CD4-positive, alpha-beta T cell treated with Interleukin-2 at 100 ng/mL for 4 hours (primary cell): ENCODE measurements at places on chromosomes 13 and 19.

DNA sequence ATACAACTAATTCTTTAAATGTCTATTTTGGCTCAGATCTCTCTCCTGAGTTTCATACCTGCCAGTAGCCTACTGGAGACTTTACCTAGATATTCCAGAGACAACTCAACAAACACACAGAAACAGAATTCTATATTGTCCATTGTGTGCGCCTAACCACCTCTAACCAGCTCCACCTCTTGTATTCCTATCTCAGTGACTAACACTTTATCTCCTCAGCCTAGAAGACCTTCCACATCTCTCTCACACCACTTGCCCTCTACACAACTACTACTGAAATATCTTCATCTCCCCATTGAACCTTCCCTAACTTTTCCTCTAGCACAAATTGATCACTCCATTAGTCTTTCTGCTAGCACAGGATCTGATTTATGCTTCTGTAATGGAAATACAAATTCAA lies 6.7 kb downstream of the VWA8 start:
- no peak for DNase-seq

GRCh38 chr19:3708207-3708931 lies at the start of gene TJP3:
Gene TJP3, plus strand, starts transcription at chr19:3708384. Its CDS starts 20,049 bp downstream, at chr19:3728433.
- no peak for DNase-seq

GRCh38 chr13:47317356-47317755 lies 420.5 kb upstream of the HTR2A start:
- DNase-seq = no peak

- no peak for DNase-seq
Measured at GRCh38 chr13:44307255-44307654, 66.4 kb upstream of the SERP2 start.

- no peak for DNase-seq
Measured at GRCh38 chr13:28851422-28851821, 31.3 kb downstream of the MTUS2 start.

DNA sequence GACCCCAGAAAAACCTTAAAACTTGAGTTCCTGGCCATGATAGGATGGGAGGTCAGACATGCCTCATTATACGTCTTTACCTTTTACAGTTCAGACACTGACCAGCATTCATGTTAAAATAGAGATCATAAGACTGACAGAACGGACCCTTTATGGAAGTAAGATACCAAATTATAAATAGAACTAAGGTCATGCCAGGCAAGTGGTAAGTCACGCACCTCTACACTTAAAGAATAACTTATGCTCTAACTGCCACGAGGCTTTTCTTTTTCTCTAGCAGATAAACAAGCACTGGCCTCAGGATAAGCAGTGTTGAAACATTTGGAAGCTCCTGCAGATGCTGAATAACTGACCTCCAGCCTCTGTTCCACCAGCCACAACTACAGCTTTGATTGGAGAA lies 28.4 kb downstream of the GPR42 start:
- no peak for DNase-seq

DNA sequence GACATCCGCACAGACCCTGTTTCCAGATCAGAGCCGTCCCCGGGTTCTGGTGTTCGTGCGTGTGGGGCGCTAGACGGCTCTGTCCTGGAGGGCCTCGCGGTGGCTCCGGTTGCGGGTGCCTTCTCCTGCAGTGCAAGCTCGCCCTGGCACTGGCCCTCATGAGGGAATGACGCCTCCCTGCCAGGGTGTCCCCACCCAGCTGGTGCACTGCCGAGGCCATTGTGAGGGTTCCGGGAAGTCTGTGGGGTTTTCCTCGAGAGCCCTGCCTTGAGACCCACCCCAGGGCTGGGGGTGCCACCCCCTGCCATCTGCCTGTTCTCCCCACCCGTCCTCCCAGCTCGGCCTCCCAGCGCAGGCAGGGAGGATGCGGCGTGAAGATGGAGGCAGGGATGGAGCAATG lies 19.2 kb upstream of the GNA15 start:
- no peak for DNase-seq

DNA sequence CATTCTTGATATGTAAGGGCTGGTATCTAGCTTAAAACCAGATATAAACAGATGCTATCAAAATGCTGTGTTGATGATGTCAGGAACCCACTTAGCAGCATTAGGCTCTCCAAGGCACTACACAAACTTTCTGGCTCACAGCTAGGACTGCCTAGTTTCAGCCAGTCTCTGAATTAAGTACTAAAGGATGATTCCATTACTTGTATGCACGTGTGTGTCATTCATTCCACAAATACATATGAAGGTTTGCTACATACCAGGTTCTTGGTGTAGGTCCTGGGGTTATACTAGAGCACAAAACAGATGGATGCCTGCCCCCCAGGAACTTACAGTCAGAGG lies 151.5 kb downstream of the RGCC start:
- no peak for DNase-seq

DNA sequence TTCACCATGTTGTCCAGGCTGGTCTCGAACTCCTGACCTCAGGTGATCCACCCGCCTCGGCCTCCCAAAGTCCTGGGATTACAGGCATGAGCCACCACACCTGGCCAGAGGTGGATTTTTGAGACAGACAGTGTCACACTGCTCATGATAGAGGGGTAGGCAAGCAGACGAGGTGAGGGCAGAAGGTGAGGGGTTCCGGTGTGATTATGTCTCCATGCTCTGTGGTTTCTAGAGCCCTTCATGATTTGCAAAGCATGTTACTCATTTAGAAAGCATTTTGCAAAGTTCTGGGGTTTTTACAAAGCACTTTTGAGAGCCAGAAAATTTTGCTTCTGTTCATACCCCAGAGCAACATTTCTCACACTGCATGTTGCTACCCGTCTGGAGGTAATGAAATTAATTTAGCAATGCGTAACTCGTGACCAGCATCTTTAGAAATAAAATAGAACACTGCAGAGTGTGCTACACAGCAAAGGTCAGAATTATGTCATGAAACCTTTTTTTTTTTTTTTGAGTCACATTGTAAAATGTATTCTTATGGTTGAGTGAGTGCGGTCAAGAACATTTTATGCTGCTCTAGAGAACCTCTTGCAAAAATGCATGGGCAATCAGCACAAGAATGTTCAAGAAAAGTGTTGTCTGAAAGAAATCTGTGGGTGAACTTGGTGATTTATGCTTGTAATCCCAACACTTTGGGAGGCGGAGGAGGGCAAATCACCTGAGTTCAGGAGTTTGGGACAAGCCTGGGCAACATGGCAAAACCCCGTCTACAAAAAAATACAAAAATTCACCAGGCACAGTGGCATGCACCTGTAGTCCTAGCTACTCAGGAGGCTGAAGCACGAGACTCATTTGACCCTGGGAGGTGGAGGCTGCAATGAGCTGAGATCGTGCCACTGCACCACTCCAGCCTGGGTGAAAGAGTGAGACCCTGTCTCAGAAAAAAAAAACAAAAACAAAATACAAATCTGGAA lies 58.0 kb downstream of the MAP4K1 start:
- peak; percentile 64 for DNase-seq

DNA sequence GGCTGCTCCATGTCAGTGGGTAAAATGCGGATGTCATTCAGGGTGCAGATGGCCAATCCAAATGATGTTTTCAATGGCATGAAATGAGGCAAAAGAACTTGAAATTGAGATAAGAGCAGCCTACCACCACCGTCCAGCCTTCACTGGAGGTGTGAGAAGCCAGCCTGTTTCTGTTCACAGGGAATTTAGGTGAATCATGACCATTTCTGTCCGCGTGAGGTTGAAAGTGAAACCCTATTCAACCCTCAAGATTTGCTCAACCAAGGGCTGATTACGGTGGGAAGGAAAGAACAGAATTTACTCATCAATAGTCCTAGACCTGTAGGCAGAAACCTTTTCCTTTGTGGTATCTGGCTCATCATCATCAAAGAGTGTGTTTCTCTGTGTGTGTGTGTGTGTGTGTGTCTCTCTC lies 370.7 kb downstream of the COG6 start:
- peak; percentile 71 for DNase-seq

GRCh38 chr19:34226036-34226435 lies 28.3 kb upstream of the GARRE1 start:
- peak; percentile 14 for DNase-seq

DNA sequence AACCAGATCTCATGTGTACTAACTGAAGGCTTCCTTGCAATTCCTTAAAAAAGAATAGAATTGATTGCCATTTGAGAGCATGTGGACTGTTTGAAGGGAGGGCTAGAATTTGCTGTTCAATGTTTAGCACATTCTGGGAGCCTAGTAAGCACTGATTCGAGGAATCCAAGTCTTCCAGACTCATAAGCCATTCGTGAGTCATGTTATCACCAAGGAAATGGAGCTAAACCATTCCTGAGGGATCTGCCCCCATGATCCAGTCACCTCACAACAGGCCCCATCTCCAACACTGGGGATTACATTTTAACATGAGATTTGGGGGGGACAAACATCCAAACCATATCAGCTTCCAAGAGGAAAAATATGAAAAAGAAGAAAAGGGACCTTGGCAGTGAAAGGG lies 276.4 kb downstream of the KCNRG start:
- no peak for DNase-seq

DNA sequence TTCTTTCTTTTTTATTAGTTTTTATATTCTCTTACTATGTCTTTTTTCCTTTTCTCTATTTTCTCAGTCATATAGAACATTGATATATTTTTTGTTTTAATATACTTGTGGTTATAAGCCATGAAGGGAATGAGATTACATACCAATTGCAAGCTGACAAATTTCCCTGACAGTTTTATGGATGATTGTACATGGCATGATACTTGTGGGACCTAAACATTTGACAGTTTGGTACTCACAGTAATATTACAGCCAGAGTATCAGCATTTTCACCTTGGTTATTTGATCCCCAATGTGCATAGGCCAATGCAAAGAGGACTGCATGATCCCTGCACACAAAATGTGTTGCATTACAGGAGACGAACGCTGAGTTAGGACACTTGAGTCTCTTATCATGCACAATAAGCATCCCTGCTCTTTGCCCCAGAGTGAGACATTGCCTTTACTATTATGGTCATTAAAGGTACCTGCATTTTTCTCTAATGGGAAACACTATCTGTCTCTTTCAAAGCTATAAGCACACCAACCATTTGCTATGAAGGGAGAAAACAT lies 713.4 kb upstream of the PCDH20 start:
- DNase-seq = no peak

DNA sequence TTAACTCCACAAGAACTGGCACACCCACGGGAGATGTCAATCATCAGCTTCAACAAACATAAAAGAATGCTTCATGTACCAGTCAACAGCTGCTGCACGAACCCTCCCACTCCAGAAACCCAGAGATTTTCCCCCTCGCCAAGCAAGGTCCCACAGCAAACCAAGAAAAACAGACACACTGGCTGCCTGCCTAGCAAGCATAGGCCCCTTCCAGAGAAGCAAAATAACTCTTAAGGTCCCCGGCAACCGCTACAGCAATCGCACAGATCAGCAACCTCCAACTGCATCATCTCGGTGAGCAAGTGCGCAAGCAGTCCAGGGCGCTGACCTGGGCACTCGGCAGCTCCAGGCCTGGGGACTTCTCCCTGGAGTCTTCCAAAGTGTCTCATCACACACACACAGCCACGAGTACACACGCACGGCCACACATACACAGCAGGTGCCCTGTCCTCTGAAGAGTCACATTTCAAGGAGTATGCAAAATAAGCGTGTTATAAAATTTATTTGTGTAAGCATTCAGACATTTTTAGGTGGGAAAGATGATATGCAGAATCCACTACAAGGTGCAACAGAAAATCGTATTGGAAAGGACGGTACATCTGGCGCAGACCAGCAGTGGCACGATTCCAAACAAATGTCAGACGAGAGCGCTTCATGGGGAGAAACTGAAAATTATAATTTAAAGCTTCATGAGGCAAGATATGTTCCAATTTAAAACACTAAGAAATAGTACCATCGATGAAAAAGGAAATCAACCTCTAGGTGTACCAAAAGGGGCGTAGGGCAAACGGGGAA lies 125.0 kb downstream of the STK24 start:
- no peak for DNase-seq

DNA sequence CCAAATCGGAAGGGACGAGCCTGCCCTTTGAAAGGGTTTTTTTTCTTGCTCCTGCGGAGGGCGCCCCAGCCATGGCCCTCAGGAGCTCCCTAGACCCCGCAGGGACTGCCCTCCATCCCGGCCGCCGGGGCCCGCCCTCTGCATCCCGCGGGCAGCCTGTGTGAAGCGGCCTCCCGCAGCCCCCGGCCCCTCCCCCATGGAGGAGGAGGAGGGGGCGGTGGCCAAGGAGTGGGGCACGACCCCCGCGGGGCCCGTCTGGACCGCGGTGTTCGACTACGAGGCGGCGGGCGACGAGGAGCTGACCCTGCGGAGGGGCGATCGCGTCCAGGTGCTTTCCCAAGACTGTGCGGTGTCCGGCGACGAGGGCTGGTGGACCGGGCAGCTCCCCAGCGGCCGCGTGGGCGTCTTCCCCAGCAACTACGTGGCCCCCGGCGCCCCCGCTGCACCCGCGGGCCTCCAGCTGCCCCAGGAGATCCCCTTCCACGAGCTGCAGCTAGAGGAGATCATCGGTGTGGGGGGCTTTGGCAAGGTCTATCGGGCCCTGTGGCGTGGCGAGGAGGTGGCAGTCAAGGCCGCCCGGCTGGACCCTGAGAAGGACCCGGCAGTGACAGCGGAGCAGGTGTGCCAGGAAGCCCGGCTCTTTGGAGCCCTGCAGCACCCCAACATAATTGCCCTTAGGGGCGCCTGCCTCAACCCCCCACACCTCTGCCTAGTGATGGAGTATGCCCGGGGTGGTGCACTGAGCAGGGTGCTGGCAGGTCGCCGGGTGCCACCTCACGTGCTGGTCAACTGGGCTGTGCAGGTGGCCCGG lies 815 bp downstream of the MAP3K10 start:
- no peak for DNase-seq

DNA sequence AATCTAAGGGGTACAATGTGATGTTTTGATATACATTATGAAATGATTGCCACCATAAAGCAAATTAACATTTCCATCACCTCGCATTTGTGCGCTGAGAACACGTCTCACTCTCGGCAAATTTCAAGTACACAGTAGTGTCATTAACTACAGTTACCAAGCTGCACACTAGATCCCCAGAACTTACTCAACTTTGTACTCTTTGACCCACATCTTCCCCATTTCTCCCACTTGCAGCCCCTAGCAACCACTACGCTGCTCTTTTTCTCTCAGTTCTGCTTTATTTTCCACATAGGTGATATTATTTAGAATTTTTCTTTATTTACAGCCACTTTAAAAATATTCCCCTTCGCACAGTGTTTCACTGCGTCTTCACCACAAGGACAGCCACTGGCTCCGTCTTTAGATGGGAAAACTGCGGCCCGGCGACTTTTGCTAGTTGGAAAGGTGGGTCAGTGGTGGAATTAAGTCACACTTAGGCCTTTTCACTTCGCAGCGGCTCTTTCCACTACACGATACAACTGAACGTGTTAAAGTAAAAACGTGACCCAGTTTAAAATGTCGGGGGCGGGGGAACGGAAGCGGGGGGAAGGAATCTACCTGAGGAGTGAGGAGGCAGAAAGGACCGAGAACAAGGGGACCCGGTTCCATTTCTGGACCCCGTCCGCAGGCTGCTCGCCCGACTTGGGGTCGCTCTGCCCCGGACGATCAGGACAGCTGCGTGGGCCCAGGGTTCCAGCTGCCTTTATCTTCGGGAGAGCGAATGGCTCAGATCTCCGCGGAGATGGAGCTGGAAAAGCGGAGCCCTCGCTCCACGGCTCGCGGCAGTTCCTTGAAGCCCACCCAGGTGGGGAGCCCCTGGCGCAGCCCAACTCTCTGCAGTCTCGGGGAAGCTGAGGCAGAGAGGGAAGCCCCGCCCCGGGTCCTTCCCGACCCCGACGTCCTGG lies 486.1 kb downstream of the UQCRFS1 start:
- DNase-seq = no peak

- DNase-seq = peak; percentile 31
Measured at GRCh38 chr13:108269601-108270328, at the start of gene TNFSF13B. Gene TNFSF13B, plus strand, starts transcription at chr13:108269718. Its CDS starts 178 bp downstream, at chr13:108269896.

- no peak for DNase-seq
Measured at GRCh38 chr19:1223018-1223855, 14.6 kb downstream of the CBARP start.

GRCh38 chr19:5202553-5202952 lies 138.1 kb downstream of the PTPRS start:
- DNase-seq = no peak
